ENCODE measurements at places on chromosomes 11 and 22.

DNA sequence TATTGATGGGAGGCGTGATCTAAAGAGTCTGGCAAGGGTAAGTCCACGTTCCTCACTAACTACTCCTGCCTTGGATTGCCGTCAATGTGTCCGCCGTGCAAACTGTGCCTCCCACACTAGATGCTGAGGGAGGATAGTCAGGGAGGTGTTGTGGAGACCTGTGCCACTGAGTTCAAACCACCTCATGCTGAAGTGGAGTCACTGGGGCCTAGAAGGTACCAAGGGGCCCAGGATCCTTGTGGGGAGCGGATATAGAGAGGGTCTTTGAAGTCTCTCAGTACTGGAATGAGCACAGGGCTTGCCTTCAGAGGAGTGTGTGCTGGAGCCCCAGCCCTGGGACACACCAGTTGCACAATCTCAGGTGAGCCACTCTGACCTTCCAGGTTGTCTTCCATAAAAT, 27.1 kb upstream of the TMPRSS4 start:
- DNase-seq: no peak

DNA sequence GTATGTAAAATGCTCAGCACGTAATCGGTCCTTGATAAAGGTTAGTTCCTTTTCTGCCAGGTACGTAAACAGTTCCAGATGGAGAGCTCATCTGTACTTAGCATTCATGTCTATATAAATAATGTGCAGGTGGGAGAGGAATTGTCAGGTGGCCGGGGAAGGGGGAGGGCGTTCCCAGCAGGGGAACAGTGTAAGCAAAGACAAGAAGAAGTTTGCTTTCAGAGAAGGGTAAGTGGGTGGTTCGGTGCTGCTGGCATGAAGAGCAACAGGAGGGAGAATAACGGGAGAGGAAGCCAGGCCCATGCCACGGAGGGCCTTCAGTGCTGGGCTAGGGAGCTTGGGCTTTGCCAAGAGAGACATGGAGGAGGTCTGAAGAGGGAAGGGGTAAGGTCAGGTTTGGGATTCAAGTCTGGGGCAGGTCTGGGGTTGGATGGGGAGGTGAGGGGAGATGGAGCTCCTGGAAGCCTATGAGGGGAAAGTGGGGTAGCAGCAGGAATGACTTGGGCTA, 11.4 kb upstream of the WNT11 start:
- DNase-seq: no peak

- peak; percentile 54 for DNase-seq
Observed at GRCh38 chr22:35575116-35575748, 34.6 kb downstream of the RASD2 start.

DNA sequence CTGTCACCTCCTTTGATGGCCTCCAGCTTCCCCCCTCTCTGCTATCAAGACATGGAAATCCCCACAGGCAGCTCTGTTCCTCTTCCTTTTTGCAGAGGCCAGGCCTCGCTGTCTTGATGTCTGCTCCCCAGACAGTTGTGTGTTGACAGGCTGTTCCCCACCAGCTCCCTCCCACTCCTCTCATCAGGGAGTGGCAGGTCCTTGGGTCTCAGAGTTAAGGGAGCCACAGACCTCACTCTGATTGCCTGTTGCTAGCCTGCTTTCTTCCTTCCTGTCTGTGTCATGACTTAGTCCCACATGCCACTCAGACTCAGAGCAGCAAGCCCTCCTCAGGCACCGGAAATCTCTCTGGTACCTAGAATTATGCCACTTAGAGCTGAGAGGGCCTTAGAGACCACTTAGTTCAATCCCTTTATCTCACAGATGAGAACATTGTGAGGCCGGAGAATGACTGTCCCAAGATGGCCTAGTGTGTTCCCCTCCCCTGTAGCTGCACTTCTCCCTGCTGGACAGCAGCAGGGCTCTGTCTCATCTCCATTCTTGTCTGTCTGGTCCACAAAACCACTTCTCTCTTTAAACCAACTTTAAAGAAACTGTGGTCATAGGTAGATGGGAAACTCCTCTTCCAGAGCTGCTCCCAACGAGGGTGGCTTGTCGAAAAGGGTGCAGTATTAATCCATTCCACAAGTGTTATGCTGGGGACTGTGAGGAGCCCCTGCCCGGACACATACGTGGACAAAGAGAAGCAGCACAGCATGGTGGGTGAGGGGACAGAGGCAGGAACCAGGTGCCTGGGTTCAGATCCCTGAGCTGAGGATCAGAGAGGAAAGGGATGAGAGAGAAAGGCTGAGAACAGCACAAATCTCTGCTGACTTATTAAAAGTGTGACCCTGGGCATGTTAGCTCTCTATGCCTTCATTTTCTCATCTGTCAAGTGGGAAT, 4.2 kb downstream of the AMPD3 start:
- DNase-seq: no peak

- peak; percentile 64 for DNase-seq
Observed at GRCh38 chr22:37063431-37064420, 12.2 kb downstream of the KCTD17 start.

Measured in H7 (cell line).